ENCODE measurements at places on chromosomes 7 and 10.

DNA sequence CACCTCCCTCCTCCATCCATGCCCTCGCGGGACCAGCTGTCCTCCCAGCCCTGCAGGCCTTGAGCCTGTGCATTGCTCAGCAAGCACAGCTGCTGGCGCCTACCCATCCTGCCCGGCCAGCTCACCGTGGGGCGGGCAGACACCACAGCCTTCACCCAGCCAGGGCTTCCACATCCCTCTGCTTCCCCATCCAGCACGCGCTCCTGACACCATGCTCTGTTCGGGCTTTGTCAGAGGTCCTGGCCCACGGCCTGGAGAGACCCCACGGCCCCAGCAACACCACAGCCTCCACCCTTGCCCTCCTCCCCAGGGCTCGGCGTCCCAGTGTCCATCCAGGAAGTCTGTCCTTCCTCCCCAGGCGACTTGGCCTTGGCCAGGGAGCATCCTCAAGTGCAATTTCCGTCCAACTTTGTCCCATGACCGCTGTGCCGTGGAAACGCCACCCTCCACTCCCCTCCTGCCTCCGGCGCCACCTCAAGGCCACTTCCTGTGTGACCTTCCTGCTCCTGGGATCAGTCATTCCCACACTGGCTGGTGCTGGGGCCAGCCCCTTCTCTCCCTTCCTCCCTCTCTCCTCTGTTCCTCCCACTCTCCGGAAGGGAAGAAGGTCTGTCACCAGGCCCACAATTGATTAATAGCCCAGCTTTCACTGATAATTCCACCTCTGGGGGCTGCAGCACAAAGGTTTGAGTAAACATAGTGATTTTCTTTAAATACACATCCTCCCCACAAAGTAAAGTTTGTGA lies 71.5 kb upstream of the SMNDC1 start:
- DNase-seq: no peak

GRCh38 chr10:113971349-113971973 lies 72.2 kb upstream of the ADRB1 start:
- DNase-seq: no peak

- DNase-seq: no peak
Measured at GRCh38 chr10:18501629-18502028, 149.8 kb downstream of the NSUN6 start.

DNA sequence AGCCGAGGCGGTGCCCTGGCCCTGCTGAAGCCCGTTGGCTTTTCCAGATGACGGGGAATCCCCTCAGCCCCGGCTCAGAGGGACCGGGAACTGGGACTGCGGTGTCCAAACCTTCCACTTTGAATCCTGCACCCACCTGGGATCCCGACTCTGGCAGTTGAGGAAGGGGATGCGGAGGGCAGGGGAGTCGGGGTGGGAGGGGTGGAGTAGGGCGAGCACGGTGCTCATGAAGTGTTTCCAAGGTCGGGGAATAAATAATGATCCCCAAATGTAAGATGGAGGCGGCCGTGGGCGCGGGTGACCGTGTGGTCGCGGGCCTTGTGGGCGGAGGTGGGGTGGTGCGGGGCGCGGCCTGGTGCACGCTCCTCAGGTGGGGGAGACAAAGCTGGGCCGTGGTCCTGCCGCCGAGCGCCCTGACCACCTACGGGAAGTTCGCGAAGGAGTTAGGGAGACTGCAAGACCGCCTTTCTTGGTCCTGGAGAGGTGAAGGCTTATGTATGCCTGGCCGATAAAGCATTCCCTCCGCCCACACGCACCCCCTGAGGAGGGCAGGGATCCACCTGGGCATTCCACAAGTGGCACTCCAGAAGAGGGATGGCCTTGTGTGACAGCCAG lies 1.4 kb downstream of the MTURN start:
- no peak for DNase-seq

DNA sequence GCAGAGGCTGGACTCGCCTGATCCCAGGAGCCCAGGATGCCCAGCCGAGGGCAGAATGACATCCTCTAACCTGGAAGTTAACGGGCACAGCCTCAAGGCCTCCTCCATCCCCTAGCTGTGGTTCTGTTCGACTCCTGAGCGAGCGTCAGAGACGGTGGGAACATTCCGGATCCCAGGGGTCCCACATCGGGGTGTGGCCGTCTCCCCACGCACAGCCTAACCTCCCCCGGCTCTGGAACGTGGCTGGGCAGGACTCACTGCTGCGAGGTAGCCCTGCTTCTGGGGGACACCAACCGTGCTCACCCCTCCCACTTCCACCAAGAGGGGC lies 8.4 kb downstream of the FOXL3 start:
- DNase-seq: no peak

DNA sequence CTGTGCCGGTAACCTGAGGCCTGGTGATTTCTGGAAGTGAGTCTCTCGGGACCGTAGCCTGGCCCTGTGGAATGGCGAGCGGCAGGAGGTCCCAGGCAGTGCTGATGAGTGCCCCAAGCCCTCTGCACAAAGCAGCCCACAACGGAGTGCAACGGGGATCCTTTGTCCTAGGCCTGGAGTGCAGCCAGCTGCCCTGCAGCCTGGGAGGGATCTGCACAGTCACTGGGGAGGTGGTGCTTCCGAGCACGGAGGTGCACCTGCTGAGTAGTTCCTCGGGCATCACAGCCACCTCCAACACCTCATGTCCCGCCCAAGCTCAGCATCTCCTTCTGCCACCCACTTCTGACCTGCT lies 162.8 kb upstream of the ZMIZ1 start:
- no peak for DNase-seq

DNA sequence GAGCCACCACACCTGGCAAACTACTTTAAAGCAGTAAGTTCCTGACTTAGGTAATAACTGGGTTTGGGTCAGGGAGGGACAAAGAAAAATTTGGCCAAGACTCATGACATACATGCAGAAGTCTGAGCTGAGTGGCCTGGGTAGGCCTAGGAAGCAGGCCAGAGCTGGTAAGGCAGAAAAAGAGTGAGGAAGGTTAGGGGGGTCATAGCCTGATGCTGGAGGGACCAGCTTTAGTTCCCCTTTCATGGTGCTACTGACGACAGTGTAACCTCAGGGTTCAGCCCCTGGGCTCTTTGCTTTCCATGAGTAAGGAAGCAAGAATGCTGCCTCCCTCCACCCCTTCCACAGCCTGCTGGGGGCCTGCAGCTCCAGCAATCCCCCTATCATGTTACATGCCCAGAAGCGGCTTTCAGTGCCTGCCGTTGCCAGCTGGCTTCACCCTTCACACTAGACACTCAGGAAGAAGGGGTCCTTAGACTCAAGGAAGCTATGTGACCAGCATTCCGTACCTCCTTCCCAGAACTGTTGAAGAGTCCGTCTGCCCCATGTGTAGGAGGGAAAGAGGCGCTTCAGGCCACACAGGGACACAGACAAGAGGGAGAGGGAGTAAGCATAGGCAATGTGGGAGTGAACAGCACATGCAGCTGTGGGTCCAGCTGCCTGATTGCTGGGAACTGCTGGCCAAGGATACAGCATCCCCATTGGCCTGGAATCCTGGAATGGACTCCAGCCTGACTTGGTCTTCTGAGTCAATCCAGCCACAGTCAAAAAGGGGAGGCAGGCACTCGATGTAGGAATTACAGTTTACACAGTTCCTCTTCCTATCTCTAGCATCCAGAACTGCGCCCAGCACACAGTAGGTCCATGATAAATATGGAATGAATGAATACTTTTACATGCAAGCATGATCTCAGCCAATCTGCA lies 4.1 kb upstream of the PLAU start:
- no peak for DNase-seq

DNA sequence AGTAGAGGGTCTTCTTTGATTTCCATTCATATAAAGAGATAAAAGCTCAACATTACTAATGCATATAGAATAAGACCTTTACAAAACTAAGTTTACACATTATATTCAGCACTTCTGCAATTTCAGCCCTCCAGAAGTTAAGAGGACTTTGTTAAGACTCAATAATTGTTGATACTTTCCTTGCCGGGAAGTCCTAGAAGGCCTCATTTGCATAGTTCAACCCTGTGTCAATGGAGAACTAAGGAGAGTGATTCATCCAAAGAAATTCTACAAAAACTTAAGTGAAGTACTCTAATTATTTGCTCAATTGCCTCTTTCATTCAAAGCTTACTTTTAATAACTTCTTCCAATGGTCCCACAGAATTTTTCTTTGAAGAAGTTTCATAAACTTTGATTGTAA lies 1060.3 kb upstream of the CELF2 start:
- no peak for DNase-seq
